Hepatocyte (in vitro differentiated cells): ENCODE measurements at places on chromosomes 2 and 18. TPM values are rescaled to one million over a fixed set of nuclear protein-coding genes. Genes with fewer than 3 reads are reported as not detected.

- no peak overlapping the region for H3K4me3 ChIP-seq
- no peaks in the 10 kb centered on the region for H3K27me3 ChIP-seq
- H3K27ac ChIP-seq, result no peak overlapping the region
- no peaks in the 10 kb centered on the region for H3K4me1 ChIP-seq
- no peaks in the 10 kb centered on the region for H3K36me3 ChIP-seq
These were observed 1050.7 kb upstream of the PIK3C3 start for GRCh38 chr18:40904295-40904694.

DNA sequence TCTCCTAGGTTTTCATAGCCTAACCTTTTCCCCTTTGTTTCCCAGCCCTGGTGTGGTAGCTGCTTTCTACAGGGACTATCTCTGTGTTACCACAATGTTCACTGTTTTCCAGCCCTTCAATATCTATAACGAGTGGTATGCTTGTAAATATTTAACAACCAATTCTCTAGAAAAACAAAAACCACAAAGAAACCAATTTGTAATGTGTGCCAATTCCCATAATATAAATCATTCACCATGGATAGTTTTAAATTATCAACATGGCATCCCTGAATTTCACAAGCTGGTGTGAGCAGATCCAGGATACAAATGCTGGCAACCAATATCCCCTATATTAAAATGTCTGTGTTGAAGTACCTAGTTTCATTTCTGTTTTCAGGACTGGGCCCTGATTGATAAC is 207.5 kb upstream of the FBXO11 start:
- H3K27me3 ChIP-seq, result no peaks in the 10 kb centered on the region
- peaks cover 30% of the 10 kb centered on the region for H3K4me1 ChIP-seq
- H3K27ac ChIP-seq, result peak overlapping the region; percentile 97
- no peak for DNase-seq
- H3K4me3 ChIP-seq, result no peak overlapping the region

The PTPN2 gene
- 36.7 and 40.3 TPM in 2 replicates for total RNA-seq

The FHL2 gene
- total RNA-seq, result 17.9 and 19.7 TPM in 2 replicates

The GCG gene
- 19.8 and 21.1 TPM in 2 replicates for total RNA-seq

DNA sequence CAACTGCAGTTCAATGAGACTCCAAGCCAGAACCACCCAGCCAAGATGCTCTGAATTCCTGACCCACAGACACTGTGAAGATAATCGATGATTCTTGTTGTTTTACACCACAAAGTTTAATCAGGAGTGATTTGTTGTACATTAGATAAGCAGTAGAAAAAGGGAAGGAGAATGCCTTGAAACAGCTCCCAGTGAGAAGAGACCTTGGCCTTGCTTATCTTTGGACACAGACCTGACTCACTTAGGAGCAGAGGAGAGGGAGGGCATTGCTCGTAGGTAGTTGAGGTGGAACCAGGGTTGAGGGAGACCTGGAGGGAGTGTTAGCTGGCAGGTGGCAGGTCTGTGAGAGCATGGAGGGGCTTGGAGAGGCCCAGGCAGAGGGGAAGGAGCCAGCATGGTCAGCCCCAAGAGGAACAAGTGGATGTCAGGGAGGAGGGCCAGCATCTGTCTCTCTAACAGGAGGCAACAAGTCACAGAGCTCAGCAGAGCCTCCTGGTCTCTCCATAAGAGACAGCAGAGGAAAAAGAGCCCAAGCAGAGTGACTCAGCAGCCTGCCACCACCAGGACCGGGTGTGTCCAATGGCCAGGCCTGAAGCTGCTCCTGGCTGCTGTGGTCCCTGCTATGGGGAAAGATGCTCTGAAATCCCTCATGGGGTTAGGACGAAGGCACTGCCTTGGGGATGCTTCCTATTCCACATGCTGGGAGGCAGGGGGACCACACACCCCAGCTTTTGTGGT is 161.6 kb upstream of the CAPN13 start:
- H3K4me3 ChIP-seq, result no peak overlapping the region
- DNase-seq, result peak; percentile 16
- no peaks in the 10 kb centered on the region for H3K27me3 ChIP-seq
- H3K27ac ChIP-seq, result no peak overlapping the region
- no peaks in the 10 kb centered on the region for H3K4me1 ChIP-seq
- no peaks in the 10 kb centered on the region for H3K36me3 ChIP-seq

The FLACC1 gene
- total RNA-seq, result 0.80 and 1.2 TPM in 2 replicates

GRCh38 chr18:46042571-46043123 is 29.4 kb downstream of the PSTPIP2 start:
- H3K27me3 ChIP-seq, result no peaks in the 10 kb centered on the region
- H3K36me3 ChIP-seq, result no peaks in the 10 kb centered on the region

DNA sequence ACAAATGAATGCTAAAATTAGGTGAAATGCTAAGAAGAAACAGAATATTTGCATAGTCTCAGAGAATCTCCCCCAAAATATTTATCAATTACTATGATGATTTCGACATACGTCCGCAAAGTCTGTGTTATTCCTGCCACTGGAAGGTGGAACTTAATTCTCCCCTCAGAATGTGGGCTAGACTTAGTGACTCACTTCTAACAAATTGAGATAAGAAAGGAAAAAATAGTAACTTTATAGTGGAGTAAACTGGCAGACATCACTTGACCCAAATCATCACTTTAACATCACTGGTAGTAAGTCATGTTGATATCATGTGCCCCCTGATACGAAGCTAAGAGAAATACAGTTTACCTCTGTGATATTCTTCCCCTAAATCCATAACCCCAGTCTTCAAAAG is 23.5 kb downstream of the HADHB start:
- no peaks in the 10 kb centered on the region for H3K27me3 ChIP-seq
- no peak overlapping the region for H3K4me3 ChIP-seq
- H3K27ac ChIP-seq, result no peak overlapping the region
- no peaks in the 10 kb centered on the region for H3K36me3 ChIP-seq
- no peak for DNase-seq

- H3K36me3 ChIP-seq, result no peaks in the 10 kb centered on the region
- no peaks in the 10 kb centered on the region for H3K27me3 ChIP-seq
- DNase-seq, result no peak
These were observed 424.5 kb downstream of the RAD51AP2 start for GRCh38 chr2:17093712-17094111.

DNA sequence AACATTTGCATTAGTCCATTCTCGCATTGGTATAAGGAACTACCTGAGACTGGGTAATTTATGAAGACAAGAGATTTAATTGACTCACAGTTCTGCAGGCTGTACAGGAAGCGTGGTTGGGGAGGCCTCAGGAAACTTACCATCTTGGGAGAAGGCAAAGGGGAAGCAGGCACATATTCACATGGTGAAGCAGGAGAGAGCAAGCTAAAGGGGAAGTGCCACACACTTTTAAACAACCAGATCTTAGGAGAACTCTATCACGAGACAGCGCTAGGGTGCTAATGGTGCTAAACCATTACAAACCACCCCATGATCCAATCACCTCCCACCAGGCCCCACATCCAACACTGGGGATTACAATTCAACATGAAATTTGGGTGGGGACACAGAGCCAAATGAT is 201.7 kb upstream of the MGAT5 start:
- H3K27ac ChIP-seq, result no peak overlapping the region
- no peaks in the 10 kb centered on the region for H3K4me1 ChIP-seq
- no peak overlapping the region for H3K4me3 ChIP-seq
- H3K27me3 ChIP-seq, result no peaks in the 10 kb centered on the region
- DNase-seq, result no peak

The SERPINB11 gene
- total RNA-seq, result not detected in 2 replicates

DNA sequence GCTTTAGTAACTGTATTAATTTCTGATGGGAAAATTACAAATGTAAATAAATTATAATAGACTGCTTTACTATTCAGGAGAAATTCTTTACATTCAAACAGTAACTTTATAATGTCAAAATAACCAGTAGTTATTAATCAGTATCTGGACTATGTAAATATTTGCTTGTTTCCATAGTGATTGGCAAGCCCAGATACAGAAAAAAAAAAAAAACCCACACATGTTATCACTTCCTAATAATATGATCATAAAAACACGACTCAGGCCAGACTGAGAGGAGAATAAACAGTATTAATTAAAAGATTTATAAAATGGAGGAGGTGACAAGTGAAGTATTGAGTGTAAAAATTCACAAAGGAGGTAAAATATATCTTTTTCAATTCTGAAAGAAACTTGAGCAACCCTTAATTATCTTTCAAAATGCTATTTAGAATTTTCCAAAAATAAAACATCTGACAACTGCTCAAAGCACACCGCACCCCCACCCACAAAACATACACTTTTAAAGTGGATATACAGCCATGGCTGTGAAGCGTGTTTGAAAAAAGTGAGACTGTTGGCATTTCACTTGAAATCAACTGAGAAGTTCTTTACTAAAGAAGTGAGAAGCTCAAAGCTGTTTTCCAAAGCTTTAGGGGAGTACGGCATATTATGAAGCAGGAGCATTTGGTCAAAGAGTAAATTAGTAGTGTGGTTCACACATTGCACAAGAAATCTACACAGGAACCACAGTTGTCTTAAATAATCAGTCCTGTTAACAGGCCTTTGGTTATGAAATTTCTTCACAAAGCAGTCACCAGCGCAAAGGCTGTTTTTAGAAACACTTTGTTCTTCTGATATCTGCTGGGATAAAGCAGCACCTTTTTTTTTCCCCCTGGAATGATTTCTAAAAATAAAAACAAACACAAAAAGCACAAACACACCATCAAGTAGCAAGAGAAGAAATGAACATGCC is 475.8 kb downstream of the TXNL1 start:
- H3K4me1 ChIP-seq, result peaks cover 2% of the 10 kb centered on the region
- no peak overlapping the region for H3K4me3 ChIP-seq
- no peaks in the 10 kb centered on the region for H3K27me3 ChIP-seq

- no peak overlapping the region for H3K4me3 ChIP-seq
- no peak for DNase-seq
- no peaks in the 10 kb centered on the region for H3K4me1 ChIP-seq
- no peaks in the 10 kb centered on the region for H3K27me3 ChIP-seq
These were observed 83.3 kb downstream of the EML4 start for GRCh38 chr2:42252464-42252863.

The TSPYL6 gene
- total RNA-seq, result not detected in 2 replicates
